ENCODE measurements at places on chromosomes 2 and 18.

- DNase-seq: no peak
- H3K27ac ChIP-seq: no peak overlapping the region
- H3K36me3 ChIP-seq: no peaks in the 10 kb centered on the region
- no peak overlapping the region for H3K4me3 ChIP-seq
- peaks cover 22% of the 10 kb centered on the region for H3K4me1 ChIP-seq
These were observed 47.4 kb downstream of the SLC35F5 start for GRCh38 chr2:113709022-113709421.

- H3K36me3 ChIP-seq: no peaks in the 10 kb centered on the region
- no peaks in the 10 kb centered on the region for H3K27me3 ChIP-seq
- no peak for DNase-seq
- H3K4me3 ChIP-seq: no peak overlapping the region
- H3K4me1 ChIP-seq: no peaks in the 10 kb centered on the region
These were observed 159.4 kb downstream of the PTPRM start for GRCh38 chr18:7726522-7726921.

DNA sequence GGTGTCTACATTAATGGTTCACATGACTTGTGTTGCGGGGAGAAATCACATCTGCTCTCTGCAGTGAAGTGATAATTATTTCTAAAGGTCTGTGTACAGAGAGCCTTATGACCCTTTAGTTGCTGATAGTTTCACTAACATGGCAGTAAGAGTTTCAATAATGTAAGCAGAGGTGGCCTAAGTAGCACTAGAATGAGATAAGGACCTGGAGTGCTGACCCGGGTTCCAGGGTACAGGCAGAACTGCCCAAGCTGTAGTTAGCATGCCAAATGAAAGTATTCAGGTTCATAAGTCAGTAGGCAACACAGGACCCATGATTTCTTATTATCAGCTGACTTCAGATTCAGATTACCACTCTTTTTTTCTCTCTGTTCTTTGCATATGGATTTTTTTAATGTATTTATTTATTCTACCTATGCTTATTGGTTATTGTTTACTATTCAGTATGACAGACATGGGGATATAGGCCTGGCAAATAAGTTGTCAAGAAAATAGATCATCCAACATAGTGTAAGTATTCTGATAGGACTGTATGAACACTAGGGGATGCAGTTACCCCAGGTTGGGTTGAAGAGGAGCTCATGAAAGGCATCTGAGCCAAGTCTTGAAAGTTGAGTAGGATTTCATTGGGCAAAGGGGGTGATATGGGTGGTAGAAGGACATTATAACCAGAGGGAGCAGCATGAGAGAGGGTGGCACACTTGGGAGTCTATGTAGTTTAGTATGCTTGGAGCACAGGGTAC lies 105.2 kb downstream of the CCDC85A start:
- no peak overlapping the region for H3K27ac ChIP-seq
- no peaks in the 10 kb centered on the region for H3K36me3 ChIP-seq
- no peaks in the 10 kb centered on the region for H3K4me1 ChIP-seq
- H3K4me3 ChIP-seq: no peak overlapping the region
- DNase-seq: no peak

GRCh38 chr2:136000502-136000901 lies 15.1 kb upstream of the DARS1 start:
- H3K4me1 ChIP-seq: no peaks in the 10 kb centered on the region
- H3K4me3 ChIP-seq: no peak overlapping the region
- no peaks in the 10 kb centered on the region for H3K27me3 ChIP-seq
- no peaks in the 10 kb centered on the region for H3K36me3 ChIP-seq
- DNase-seq: no peak

DNA sequence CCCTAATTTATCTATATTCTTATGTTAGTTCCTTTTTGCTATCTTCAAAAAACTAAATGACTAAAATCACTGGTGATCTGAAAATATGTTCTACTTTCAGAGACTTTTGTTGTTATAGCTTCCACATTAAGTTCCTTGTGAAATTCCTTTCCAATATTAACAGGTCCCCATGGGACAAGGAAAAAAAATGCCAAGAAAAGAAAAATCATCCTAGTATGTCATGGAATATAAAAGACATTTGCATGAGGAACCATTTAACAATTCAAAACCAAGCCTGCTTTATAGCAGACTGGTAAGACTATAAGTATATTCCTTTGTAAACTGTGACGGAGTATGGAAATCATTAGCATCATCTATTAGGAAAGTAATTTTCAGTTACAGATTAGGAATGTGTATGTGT lies 48.1 kb downstream of the COBLL1 start:
- H3K4me3 ChIP-seq: no peak overlapping the region
- H3K4me1 ChIP-seq: no peaks in the 10 kb centered on the region
- H3K27ac ChIP-seq: no peak overlapping the region
- DNase-seq: no peak
- H3K27me3 ChIP-seq: no peaks in the 10 kb centered on the region
